ENCODE measurements at places on chromosomes 12 and 14.

GRCh38 chr12:66584673-66585072 lies 94.2 kb downstream of the GRIP1 start:
- DNase-seq: no peak

DNA sequence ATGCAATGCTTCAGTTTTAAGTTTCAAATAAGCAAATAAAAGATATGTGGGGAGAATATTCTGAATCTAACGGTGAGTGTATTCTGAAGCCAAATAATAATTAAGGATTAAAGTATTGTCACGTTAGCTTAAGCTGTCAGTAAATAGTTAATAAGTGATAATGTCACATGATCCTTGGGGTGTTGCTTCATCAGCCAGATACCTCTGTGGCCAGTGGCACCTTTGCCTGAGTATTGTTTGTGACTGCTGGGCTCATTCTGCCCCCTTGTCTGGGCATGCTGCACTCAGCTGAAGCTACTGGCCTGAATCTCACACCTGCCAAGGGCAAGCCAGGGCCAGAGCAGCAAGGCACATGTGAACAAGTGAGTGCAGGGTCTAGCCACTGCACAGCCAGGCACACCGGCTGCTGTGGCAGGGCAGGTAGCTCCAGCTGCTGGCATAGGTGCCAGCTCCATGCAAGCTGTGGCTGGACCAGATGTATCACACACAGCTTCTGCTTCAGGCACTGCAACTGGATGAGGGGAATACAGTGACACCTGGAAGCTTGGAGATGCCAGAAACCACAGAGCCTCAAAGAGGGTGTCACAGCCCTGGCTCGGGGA lies 739.7 kb downstream of the SLC6A15 start:
- DNase-seq: no peak

GRCh38 chr14:103259184-103259583 lies 74.9 kb upstream of the EIF5 start:
- DNase-seq: no peak

DNA sequence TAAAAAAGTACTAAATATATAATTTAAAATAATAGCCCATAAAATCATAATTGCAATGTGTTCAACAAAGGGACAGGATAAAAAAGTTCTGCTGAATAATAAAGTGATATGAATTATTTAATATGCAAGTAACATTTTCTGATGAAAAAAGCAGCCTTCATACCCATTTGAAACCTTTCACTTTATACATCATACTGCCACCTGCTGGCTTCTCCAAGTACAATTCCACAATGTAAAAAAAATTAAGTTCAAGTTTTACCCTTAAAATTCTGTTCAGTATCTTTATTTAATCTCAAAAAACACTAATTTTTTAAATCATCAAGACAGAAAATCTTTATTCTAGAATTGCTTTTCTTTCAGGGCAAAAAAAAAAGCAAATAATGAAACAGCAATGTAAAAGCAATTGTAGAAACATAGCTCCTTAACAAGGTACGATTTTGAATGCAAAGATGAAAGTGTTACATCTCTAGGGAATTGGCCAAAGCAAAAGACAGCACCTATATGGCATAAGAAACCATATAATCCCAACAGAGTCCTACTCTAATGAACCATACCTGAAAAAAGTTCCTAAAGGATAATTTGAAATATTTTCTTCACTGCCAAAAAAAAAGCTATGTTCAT lies 15.0 kb downstream of the MDM1 start:
- DNase-seq: no peak

DNA sequence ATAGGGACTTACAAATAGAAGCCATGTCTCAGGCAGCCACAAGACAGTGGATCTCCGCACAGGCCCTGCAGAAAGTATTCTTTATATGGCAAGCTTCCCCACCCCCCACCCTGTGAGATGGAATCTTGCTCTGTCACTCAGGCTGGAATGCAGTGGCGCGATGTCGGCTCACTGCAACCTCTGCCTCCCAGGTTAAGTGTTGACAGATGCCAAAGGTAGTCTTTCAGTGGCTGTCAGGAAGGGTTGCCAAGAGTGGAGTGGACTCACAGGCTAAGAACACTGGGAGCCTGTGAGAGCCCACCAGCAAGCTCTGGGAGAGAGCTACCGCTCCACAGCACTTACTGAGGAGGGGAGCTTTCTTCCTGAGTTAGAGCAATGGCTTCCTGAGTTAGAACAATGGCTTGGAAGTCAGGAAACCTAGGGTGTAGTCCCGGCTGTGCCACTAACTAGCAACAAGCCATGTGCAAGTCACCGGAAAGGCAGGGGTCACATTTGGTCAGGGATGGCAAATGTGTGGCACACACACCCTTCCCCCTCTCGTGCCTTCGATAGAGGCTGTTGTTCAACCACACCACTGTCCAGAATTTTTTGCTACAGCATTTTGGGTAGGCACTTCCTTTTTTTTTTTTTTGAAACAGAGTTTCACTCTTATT lies 2.6 kb downstream of the RNASE1 start:
- DNase-seq: no peak

DNA sequence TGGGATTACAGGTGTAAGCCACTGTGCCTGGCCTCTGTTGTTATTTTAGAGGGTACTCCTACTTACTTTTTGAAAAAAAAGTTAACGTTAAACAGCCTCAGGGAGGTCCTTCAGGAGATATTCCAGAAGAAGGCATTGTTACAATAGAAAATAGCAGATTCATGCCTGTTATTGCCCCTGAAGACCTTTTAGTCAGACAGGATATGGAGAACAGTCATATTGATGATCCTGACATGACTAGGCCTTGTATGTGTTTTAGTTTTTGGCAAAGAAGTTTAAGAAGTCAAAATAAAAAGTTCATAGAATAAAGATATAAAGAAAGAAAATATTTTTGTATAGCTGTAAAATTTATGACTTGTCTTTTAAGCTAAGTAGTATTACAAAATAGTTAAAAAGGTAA lies 45.3 kb downstream of the WASHC3 start:
- DNase-seq: no peak
